ENCODE measurements at places on chromosomes 6 and 20.

- peak within 1 kb of the TSS; percentile 77 for H3K4me3 ChIP-seq
- H3K36me3 ChIP-seq: no peaks in the 10 kb centered on the region
- no peaks in the 10 kb centered on the region for H3K27me3 ChIP-seq
- peak within 1 kb of the TSS; percentile 93 for H3K27ac ChIP-seq
These were observed at the start of gene CDC40 for GRCh38 chr6:110180228-110181008. Gene CDC40, plus strand, starts transcription at chr6:110180427. Its CDS starts 18 bp downstream, at chr6:110180445.

DNA sequence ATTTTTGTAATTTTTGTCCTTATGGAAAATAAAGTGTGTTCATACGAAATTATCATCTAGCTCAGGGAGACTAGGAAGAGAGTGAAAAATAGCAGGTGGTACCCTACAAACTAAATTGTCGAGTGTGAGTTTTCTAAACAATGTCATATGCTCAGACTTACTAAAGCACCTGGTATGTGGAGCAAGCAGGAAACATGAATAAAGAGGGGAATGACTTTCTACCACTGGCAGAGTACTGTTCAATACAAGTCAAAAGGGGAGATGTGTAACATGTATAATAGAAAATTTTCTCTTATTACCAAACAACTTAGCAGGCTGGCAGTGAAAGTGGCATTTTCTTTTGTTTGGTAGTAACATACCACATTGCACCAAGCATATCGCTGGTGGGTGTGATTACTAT lies 36.1 kb downstream of the CTNNBL1 start:
- H3K27ac ChIP-seq: no peak overlapping the region
- H3K4me1 ChIP-seq: no peaks in the 10 kb centered on the region
- H3K27me3 ChIP-seq: no peaks in the 10 kb centered on the region
- DNase-seq: no peak

DNA sequence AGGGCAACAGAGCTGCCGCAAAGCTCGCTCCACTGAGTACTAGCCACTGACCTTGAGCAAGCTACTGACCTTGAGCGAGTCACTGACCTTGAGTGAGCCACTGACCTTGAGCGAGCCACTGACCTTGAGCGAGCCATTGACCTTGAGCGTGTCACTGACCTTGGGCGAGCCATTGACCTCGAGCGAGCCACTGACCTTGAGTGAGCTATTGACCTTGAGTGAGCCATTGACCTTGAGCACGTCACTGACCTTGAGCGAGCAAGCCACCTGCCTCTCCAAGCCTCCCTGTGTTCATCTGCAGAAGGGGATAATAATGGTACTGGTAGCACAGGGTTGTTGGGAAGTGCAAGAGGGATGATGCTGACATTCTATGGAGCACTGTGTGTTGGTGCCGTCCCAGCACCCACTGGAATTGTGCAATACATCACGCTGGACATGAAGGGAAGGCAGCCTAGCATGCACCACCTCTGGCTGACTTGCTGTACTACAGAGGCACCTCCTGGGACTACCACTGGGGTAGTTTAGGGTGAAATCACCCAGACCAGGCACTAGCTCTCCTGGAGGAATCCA lies 60.2 kb downstream of the CTCFL start:
- peaks cover 23% of the 10 kb centered on the region for H3K27me3 ChIP-seq
- no peaks in the 10 kb centered on the region for H3K4me1 ChIP-seq
- H3K4me3 ChIP-seq: no peak overlapping the region
- no peaks in the 10 kb centered on the region for H3K36me3 ChIP-seq
- no peak overlapping the region for H3K27ac ChIP-seq
- no peak for DNase-seq

DNA sequence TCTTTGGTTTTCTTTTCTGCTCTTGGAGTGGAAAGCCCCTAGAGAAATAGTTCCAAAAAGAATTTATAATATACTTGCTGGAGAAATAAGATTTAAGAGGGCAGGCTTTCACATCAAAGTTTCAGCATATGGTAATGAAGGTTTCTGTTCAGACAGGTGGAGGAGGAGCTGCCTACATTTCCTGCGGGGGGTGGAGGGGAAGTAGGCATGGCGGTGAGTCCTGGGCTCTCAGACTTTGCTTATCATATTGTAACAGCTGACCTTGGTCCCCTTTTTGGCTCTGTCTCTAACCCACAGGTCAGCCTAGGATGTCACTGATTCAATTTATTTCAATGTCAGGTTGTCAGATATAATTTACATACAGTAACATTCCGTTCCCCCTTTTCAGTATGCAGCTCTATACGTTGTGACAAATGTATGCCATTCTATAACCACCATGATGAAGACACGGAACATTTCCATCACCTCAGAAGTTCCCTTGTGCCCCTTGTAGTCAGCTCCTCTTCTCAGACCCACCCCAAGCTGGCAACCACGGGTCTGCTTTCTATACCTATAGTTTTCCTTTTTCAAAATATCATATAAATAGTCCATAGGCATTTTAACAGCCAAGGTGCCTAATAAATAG lies 77.6 kb upstream of the GGTLC1 start:
- no peak for DNase-seq
- no peak overlapping the region for H3K27ac ChIP-seq
- no peaks in the 10 kb centered on the region for H3K4me1 ChIP-seq
- no peak overlapping the region for H3K4me3 ChIP-seq
- H3K36me3 ChIP-seq: no peaks in the 10 kb centered on the region

GRCh38 chr6:41298785-41299502 lies 12.5 kb upstream of the TREM1 start:
- H3K4me1 ChIP-seq: no peaks in the 10 kb centered on the region
- no peaks in the 10 kb centered on the region for H3K27me3 ChIP-seq
- no peak overlapping the region for H3K4me3 ChIP-seq

GRCh38 chr20:36122931-36123288 lies 31.6 kb upstream of the EPB41L1 start:
- no peaks in the 10 kb centered on the region for H3K4me1 ChIP-seq
- H3K36me3 ChIP-seq: no peaks in the 10 kb centered on the region
- no peak overlapping the region for H3K4me3 ChIP-seq
- H3K27ac ChIP-seq: peak overlapping the region; percentile 88
- DNase-seq: no peak

GRCh38 chr20:57198132-57199072 lies 68.0 kb downstream of the BMP7 start:
- DNase-seq: no peak
- no peak overlapping the region for H3K4me3 ChIP-seq
- H3K4me1 ChIP-seq: no peaks in the 10 kb centered on the region
- no peaks in the 10 kb centered on the region for H3K27me3 ChIP-seq

GRCh38 chr20:46350201-46350985 lies 42.1 kb upstream of the CDH22 start:
- H3K27ac ChIP-seq: peak overlapping the region; percentile 52
- H3K36me3 ChIP-seq: no peaks in the 10 kb centered on the region
- DNase-seq: no peak
- no peaks in the 10 kb centered on the region for H3K27me3 ChIP-seq

GRCh38 chr6:4017834-4018170 lies 61.1 kb downstream of the FAM217A start:
- H3K27ac ChIP-seq: peak overlapping the region; percentile 99
- peaks cover 13% of the 10 kb centered on the region for H3K4me1 ChIP-seq
- peak overlapping the region; percentile 70 for H3K4me3 ChIP-seq
- DNase-seq: no peak

- no peaks in the 10 kb centered on the region for H3K27me3 ChIP-seq
- DNase-seq: no peak
- H3K4me3 ChIP-seq: no peak overlapping the region
- H3K27ac ChIP-seq: no peak overlapping the region
- no peaks in the 10 kb centered on the region for H3K4me1 ChIP-seq
These were observed 402.3 kb downstream of the CDC5L start for GRCh38 chr6:44789806-44790205.

- no peaks in the 10 kb centered on the region for H3K27me3 ChIP-seq
- H3K36me3 ChIP-seq: no peaks in the 10 kb centered on the region
- no peak for DNase-seq
- no peak overlapping the region for H3K4me3 ChIP-seq
These were observed 41.1 kb upstream of the PTGIS start for GRCh38 chr20:49608752-49609670.

DNA sequence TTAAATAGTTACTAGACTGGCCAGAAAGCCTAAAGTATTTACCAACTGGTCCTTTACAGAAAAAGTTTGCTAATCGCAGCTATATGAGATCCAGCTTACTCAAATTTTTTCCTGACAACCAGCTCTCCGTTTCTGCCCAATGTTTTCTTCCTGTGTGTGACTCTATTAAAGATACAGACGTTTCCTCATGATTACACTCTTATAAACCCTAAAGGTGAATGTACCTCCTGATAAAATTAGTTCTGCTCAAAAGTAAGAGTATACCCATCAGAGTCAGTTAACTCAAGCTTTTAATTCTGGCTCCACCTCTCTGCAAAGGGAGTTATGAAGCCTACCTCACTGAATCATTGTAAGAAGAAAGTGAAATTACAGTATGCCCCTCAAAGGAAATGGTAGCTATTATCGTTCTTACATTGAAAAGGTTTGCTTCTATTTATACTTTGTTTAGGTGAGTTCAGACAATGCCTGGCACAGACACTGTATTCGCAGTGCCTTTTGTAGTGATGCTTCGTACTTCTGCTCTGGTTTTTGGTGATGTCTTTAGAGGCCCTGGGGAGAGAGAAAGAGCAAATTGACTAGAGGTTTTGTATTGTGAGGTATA lies 10.2 kb upstream of the MROH8 start:
- H3K27ac ChIP-seq: no peak overlapping the region
- peaks cover 12% of the 10 kb centered on the region for H3K4me1 ChIP-seq
- no peaks in the 10 kb centered on the region for H3K27me3 ChIP-seq
- no peaks in the 10 kb centered on the region for H3K36me3 ChIP-seq
- DNase-seq: no peak

All from breast epithelium (tissue), 4 donors.